Ureter (tissue), 1 donor: ENCODE measurements at places on chromosomes 6 and 20. TPM values are rescaled to one million over a fixed set of nuclear protein-coding genes. Genes with fewer than 3 reads are reported as not detected.
A peak's percentile ranks its signal among the peaks of the same experiment; 100 is the strongest.

DNA sequence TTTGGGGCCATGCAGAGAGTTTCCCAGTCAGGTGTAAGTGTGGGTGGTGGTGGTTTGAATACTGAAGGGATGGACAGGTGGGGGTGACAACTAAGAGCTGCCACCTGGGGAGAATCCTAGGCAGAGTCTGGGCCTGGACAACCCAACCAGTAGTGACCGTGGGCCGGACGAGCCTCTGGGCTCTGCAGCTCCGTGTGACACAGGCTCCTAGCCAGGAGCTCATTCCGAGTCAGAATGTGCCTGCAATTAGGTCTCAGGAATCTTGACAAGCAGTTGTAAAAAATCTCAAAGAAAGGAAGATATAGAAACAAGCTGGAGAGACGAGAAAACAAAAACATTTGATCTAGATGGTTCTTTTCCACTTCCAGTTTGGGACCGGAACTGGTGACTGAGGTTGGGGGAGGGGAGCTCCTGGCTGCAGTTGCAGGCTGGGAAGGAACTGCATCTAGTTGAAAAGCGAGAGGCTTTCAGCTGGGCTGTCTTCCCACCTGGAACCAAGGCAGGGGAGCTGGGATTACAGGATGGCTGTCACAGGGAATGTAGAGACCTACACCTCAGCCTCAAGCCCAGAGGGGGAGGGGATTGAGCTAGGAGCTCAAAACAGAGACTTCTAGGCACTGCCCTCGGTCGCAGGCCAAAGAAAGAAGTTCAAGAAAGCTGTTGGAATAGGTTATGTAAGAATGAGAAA, 156.9 kb downstream of the PAX1 start:
- DNase-seq = no peak

DNA sequence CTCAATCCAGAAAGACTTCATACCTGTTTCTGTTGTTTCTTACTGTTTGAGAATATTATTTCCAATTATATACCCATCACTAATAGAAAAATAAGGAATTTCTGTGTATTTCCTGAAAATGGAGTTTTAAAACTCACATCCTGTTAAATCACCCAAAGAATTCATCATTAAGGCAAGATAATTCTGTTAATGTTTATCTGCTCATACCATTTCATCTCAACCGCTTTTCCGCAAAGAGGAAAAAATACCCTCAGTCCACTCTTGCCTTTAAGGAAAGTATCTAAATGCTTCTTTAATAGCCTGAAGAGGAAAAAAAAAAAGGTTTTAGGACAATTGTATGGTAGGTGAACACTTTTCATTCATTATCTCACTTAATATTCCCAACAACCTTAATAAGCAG, 7.3 kb downstream of the TPMT start:
- DNase-seq = no peak

GRCh38 chr6:84222426-84222825, 5.0 kb downstream of the CEP162 start:
- DNase-seq = no peak

- no peak for DNase-seq
Measured at GRCh38 chr6:92114797-92115196, 1304.6 kb downstream of the EPHA7 start.

- DNase-seq = no peak
Measured at GRCh38 chr6:69084746-69085335, 449.8 kb downstream of the ADGRB3 start.

- peak; percentile 70 for DNase-seq
Measured at GRCh38 chr20:37526238-37526838, 1.3 kb downstream of the BLCAP start.

DNA sequence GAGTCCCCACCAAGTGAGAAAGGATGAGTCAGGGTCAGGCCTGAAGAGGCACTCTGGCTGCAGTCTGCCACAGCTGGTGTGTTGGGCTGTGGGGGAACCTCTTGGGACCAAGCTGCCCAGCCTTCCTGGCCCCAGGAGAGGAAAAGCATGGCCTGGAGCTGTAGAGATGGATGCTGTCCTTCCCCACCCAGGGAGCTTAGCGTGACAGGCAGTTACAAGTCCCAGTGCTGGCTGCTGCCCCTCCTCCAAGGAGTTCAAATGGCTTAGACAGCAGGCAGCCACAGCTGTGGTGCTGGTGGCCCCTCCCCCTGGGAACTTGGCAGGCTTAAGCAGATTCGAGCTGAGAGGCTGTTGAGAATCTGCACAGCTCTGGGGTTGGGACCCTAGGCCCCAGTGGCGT, 253.2 kb downstream of the PLCB1 start:
- no peak for DNase-seq

- no peak for DNase-seq
Measured at GRCh38 chr20:56449459-56449858, 19.0 kb upstream of the RTF2 start.

- no peak for DNase-seq
Measured at GRCh38 chr6:132964101-132964867, 149.9 kb downstream of the RPS12 start.

- DNase-seq = no peak
Measured at GRCh38 chr6:162653808-162654207, 73.8 kb downstream of the PRKN start.

- no peak for DNase-seq
Measured at GRCh38 chr6:92989656-92990055, 429.7 kb downstream of the EPHA7 start.

DNA sequence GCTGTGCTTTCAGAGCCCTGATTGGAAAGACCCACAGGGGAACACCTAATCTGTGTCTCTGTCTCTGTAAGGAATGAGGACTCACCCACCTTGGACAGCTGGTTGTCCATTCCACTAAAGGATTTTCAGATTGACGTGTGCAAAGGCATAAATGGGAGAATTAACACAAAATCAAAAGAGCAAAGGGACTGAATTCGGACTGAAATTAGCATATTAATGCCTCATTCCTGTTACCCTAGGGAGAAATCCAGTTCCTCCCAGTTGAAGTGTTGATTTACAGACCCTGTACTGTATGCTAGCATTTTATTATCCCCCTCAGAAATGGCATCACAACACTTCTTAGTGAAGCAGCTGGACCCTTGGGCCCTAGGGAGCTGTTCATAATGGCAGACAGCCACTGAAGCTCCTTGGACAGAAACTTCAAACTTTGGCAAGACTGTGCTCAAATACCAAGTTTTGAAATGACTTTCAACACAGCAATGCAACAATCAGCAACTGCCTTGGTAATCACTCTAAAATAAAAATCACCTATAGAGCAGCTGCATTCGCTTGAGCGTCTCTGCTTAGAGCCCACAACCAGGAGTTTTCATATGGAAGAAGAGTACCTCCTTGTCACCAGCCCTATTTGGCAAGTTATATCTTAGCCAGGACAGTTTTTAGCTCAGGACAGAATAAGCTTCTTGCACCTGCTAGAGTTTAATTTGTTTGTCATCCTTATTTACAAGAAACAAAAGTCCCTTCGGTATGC, 118.1 kb downstream of the TRDN start:
- no peak for DNase-seq

GRCh38 chr6:13531956-13532355, 42.4 kb upstream of the SIRT5 start:
- DNase-seq = no peak

DNA sequence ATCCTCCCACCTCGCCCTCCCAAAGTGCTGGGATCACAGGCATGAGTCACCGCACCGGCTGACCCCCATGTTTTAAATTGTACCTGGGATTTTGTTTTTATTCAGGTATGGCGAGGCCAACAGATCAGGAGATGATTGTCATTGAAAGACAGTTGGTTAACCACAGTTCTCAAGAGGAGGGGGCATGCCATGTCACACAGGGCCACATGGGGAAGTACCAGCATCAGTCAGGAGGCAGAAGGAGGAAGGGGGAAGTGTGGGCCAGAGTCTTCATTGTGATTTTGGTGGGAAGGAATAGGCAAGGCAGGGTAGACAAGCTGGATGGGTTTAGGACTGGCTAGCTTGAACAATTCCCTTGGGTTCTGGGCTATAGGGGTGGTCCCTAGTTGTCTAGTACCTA, 9.9 kb upstream of the MMP9 start:
- DNase-seq = no peak

DNA sequence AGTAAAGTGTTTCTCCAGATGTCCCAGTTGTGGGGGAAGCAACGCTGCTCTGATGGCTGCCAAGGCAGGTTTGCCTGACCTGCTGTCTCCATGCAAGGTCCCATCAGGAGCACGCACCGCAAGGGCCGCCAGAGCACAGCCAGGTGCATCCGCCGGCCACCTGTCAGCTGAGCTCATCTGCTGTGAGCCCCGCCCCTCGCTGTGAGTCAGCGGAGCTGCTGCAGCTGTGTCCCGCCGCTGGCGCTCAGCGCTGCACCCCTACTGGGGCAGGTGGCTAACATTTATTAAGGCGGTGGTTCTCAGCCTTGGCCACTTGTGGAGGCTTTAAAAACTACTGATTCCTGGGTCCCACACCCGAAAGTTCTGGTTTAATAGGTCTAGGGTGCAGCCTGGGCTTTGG, 225.7 kb downstream of the UST start:
- peak; percentile 48 for DNase-seq

GRCh38 chr6:25318589-25318988, 39.4 kb downstream of the CARMIL1 start:
- DNase-seq = no peak

DNA sequence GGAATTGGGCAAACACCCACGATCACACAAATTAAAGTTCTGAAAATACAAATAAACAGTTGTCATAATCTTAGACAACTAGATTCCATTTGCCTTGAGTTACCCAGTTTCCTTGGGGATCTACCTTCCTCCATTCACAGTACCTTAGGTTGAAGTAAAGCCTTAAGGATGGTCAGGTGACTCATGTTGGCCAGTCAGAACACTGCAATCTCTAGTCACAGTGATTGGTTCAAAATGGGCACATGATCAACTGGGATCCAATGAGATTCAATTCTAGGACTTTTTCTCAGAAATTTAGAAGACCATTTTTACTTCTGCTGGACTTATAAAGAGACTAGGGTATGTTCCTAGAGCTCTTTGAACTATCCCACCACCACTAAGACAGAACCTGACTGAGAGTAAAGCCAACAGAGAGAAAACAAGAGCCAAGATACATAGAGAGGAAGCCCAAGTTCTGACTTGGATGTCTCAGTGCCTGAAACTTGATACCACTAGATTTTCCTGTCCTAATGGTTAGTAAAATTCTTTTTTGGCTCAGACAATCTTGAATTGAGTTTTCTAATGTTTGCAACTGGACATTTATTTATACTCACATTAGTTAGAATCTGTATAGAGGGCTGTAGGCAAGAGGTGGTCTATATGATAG, 8.6 kb upstream of the CLIC5 start:
- DNase-seq = no peak

DNA sequence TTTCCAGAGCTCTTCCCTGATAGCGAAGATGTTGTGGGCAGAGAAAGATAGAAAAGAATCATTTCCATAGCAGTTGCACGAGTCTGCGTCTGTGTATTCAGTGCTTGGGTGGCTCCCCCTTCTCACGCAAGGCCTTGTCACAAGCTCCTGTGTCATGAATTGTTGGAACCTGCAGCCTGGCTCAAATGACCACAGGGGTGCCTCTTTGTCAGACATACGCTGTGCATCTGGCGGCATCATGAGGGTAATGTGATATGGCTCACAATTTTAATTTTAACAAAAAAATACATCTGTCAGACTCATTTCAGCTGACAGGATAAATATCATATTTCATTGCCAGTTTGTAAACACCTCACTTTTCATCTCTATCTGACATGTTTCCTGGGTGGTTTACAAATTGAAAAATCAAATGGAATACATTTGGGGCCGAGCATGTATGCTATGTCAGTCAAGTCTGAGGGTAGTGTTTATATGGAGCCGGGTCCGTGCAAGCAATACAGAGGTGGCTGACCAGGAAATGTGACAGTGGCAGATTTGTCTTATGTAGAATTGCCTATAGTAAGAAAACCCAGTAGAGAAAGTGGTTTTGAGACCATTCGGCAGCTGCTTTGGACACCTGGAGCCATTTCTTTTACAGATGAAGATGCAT, 90.9 kb downstream of the CAP2 start:
- no peak for DNase-seq

- DNase-seq = no peak
Measured at GRCh38 chr6:111477481-111477938, 5.5 kb downstream of the REV3L start.

DNA sequence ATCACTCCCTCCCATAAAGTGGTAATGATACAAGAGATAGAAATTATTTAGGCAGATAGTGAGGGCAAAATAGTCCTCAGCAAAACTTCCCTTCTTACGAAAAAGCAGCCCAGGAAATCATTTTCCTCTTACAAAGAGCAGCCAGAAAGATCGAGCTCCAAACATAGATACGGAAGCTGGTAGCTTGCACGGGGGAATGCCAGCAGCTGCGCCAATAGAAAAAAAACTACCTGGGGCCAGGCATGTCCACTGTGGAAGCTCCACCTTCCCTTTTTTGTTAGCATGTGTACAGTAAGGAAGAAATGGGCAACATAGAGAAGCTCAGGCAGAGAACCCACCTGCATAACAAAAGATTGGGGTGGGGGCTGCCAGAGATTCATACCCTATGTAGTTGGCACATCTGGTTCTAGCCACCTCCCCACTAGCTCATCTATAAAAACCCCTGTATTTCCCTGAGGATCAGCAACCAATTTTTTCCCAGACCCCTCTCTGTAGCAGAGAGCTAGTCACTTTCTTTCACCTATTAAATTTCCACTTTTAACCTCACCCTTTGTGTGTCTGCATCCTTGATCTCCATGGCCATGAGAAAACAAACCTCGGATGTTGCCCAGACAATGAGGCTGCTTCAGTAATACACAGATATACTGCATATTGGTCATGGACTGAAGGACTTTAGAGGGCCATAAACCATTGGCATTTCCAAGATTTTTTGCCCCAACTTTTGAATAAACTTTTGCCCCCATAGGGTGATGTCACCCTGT, 52.1 kb downstream of the SOD2 start:
- DNase-seq = no peak

GRCh38 chr20:57847104-57847503, 137.3 kb upstream of the PMEPA1 start:
- no peak for DNase-seq

- no peak for DNase-seq
Measured at GRCh38 chr20:60209048-60209447, 250.8 kb downstream of the CDH26 start.

GRCh38 chr6:74742793-74743508, 462.9 kb downstream of the COL12A1 start:
- DNase-seq = no peak

GRCh38 chr6:149895048-149895590, 2.8 kb downstream of the RAET1E start:
- DNase-seq = peak; percentile 82

GRCh38 chr6:65259059-65259458, 448.0 kb downstream of the EYS start:
- no peak for DNase-seq

The OR2H2 gene
- not detected for total RNA-seq

The CYP39A1 gene
- 3.5 TPM for total RNA-seq

The HLA-DPA1 gene
- total RNA-seq = 145 TPM

The HDGFL1 gene
- total RNA-seq = not detected

The VWA7 gene
- total RNA-seq = 5.5 TPM

The ID4 gene
- total RNA-seq = 32.5 TPM

The NRN1 gene
- total RNA-seq = 7.3 TPM

The EYS gene
- total RNA-seq = not detected

The OSBPL2 gene
- total RNA-seq = 130 TPM

The SOX4 gene
- total RNA-seq = 30.3 TPM

The TMEM244 gene
- total RNA-seq = not detected

The C6orf163 gene
- total RNA-seq = 7.7 TPM

The SEC63 gene
- total RNA-seq = 105 TPM

The OR2J3 gene
- not detected for total RNA-seq

The SLPI gene
- total RNA-seq = 301 TPM

The TAGAP gene
- 4.9 TPM for total RNA-seq
